ENCODE measurements at places on chromosomes 1 and 21.

GRCh38 chr1:43227143-43227764 lies 42.5 kb upstream of the TMEM125 start:
- DNase-seq, result peak; percentile 84

GRCh38 chr1:37764414-37764825 lies 500 bp downstream of the EPHA10 start:
- DNase-seq, result peak; percentile 65

GRCh38 chr1:12438349-12438924 lies 179.6 kb downstream of the DHRS3 start:
- DNase-seq, result peak; percentile 61

- no peak for DNase-seq
Measured at GRCh38 chr1:218299416-218299815, 14.3 kb downstream of the RRP15 start.

DNA sequence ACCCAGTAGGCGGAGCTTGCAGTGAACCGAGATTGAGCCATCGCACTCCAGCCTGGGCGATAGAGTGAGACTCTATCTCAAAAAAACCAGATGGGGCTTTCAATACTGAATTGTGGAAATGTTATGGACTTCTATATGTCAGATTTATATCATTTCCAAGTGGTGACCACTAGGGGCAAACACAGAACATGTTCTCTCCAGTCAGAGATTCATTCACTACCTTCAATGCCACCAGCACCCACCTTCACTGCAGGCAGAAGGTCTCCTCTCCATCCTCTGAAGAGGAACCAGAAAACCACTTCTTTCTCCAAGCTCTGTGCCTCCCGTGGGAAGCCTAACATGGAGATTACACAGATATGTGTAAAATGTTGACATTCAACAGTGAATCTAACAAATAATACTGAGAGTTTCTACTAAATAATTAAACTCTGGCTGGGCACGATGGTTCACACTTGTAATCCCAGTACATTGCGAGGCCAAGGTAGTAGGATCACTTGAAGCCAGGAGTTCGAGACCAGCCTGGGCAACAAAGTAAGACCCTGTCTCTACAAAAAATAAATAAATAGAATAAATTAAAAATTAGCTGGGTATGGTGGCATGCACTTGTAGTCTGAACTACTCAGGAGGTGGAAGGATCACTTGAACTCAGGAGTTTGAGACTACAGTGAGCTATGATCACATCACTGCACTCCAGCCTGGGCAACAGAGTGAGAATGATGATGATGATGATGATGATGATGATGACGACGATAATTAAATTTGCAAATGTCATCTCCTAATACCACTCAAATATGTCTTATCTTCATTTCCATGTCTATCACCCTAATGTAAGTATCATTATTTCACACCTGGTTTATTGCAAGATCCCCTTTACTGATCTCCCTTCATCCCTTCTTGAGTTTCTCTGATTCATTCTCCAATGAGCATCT lies 151.1 kb downstream of the ZNF281 start:
- no peak for DNase-seq

DNA sequence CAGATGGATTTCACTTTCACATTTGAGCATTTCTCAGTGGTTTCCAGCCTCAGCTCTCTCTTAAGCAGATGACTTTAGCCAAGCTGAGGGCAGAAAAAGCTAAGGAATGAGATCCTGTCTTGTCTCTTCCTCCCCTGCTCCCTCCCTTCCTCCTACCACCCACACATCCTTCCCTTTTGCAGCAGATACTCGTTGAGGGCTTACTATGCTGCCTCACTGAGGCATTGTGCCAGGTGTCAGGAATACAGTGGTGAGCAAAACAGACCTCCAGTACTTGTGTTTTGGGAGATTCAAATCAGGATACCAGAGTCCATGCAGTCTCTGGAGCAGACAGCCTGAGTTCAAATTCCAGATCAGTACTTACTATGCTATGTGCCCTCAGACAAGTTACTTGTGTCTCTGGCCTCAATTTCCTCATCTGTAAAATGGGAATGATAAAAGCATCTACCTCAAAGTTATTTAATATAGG lies 43.2 kb downstream of the KIF26B start:
- DNase-seq, result no peak
